Ascending aorta (tissue), 2 donors: ENCODE measurements at places on chromosomes 6 and 20.

DNA sequence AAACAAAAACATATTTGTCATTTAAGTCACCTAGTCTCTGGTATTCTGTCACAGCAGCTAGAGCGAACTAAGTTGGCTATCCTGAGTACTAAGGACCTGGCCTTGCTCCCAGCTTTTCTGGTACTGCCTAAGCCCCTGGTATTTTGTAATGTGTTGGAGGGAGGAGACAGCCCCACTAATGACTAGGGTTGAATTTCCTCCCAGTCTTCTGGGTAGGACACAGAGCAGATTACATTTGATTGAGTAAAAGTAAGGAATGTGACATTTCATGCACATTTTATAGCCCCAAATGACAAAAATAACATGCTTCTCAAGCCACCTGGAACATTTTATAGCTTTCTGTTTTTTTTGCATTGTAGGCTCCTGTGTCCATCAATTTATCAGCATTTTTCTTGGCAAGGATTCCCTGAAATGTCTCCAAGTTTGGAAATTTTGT, 47.9 kb upstream of the DDR1 start:
- peak; percentile 82 for DNase-seq

- no peak for DNase-seq
Measured at GRCh38 chr6:30814146-30815040, 69.9 kb upstream of the DDR1 start.

- no peak for DNase-seq
Measured at GRCh38 chr20:56606174-56606945, 22.7 kb upstream of the TFAP2C start.

DNA sequence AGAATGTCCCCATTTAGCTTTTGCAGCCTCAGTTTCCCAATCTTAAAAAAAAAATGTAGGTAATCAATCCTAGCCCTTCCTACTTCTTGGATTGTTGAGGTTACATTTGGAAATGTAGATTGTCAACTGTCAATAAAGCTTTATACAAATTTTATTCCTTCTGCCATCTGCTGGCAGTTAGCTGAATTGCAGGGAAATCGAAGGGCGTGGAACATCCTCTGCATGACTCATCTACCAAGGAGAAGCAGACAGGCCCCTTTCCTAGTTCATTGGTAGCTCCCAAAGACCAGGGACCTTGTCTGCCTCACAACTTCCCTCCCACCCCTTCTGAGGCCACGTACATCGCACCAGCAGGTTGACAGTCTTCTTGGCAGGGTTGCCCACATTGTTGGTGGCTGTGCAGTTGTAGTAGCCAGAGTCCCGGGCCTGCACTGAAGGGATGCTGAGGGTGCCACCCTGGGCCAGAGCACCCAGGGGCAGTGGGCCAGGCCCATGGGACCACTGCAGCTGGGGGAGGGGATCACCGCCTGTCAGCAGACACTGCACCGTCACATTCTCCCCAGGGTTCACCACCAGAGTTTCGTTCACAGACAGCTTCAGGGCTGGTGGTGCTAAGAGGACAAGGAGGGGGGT, 43.6 kb downstream of the MDGA1 start:
- no peak for DNase-seq

GRCh38 chr20:2335096-2335870, 39.5 kb downstream of the TGM3 start:
- no peak for DNase-seq

- DNase-seq, result no peak
Measured at GRCh38 chr20:43448748-43449535, 8.8 kb upstream of the SRSF6 start.

DNA sequence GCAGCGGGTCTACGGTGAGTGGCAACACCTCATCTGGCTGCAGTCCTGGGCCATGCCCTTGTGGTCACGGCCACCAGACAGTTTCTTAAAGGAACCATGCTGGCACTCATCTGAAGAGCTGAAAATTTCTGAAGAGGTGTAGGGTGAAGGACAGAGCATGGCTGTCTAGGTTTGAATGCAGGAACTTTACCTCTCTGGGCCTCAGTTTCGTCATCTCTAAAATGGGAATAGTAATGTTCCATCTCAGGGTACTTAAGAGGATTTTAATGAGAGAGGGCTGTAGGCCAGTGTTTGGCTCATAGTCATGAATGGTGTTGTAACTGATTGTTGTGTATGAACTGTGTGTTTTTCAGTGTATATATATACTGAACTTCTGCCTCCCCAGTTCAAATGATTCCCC, 5.8 kb downstream of the COX4I2 start:
- DNase-seq, result no peak

- no peak for DNase-seq
Measured at GRCh38 chr20:63483834-63484233, 11.4 kb upstream of the KCNQ2 start.

DNA sequence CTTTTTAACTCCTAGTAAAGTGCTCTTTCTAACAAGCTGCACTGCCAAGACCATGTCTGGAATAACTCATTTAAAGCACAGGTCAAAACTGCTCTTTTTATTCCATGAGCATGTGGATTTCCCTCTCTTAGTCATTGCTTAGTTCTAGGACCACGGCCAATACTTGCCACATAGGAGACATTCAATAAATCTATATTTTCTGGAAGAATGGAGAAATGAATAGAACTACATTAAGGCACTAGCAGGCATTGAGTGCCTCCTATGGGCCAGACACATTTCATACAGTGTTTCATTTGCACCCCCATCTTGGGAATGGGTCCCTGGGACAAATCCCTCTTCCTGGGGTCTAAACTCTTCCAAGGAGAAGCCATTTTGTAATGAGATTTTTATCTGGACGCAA, 552.8 kb upstream of the CITED2 start:
- no peak for DNase-seq

GRCh38 chr6:21634582-21634981, 41.0 kb downstream of the SOX4 start:
- DNase-seq, result peak; percentile 78

GRCh38 chr20:7094438-7094997, 327.0 kb downstream of the BMP2 start:
- no peak for DNase-seq

GRCh38 chr6:21998582-21998981, 298.3 kb downstream of the PRL start:
- no peak for DNase-seq
